ENCODE measurements at places on chromosomes 11 and 22.

DNA sequence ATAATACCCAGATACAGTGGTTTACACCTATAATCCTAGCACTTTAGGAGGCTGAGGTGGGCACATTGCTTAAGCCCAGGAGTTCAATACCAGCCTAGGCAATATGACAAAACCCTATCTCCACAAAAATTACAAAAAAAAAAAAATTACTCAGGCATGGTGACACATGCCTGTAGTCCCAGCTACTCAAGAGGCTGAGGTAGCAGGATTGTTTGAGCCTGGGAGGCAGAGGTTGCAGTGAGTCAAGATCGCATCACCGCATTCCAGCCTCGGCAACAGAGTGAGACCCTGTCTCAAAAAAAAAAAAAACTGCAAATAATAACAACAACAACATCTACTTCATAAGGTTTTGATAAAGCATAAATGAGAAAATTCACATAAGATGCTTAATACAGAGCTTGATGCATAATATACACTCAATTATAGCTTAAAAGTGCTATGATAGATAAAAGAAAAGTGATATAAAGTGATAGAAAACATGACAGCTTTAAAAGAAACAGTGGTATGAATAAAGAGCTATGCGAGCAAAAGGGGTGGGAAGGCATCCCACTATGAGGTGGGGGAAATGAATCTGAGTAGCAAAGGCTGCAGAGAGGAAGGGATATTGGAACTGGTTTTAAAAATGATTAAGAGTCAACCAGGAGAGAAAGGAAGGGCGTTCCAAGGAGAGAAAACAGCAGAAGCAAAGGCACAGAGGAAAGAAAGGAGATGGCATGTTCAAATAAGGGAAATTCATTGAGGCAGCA, 197.6 kb downstream of the KIF18A start:
- DNase-seq: no peak

- DNase-seq: peak; percentile 55
Measured at GRCh38 chr11:30346068-30346688, 23.3 kb downstream of the ARL14EP start.

- DNase-seq: no peak
Measured at GRCh38 chr11:87477321-87477720, 439.6 kb downstream of the TMEM135 start.

DNA sequence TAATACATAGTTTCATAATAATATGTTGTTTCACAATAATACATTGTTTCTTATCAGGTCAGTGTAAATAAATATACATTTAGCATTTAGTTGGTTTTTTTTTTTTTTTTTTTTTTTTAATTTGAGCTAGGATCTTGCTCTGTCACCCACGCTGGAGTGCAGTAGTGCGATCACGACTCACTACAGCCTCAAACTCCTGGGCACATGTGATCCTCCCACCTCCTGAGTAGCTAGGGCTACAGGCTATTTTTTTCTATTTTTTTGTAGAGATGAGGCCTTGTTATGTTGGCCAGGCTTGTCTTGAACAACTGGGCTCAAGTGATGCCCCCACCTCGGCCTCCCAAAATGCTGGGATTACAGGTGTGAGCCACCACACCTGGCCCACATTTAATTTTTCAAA, 43.5 kb downstream of the MIAT start:
- DNase-seq: no peak

- no peak for DNase-seq
Measured at GRCh38 chr11:64880240-64881001, 2.0 kb upstream of the EHD1 start.

DNA sequence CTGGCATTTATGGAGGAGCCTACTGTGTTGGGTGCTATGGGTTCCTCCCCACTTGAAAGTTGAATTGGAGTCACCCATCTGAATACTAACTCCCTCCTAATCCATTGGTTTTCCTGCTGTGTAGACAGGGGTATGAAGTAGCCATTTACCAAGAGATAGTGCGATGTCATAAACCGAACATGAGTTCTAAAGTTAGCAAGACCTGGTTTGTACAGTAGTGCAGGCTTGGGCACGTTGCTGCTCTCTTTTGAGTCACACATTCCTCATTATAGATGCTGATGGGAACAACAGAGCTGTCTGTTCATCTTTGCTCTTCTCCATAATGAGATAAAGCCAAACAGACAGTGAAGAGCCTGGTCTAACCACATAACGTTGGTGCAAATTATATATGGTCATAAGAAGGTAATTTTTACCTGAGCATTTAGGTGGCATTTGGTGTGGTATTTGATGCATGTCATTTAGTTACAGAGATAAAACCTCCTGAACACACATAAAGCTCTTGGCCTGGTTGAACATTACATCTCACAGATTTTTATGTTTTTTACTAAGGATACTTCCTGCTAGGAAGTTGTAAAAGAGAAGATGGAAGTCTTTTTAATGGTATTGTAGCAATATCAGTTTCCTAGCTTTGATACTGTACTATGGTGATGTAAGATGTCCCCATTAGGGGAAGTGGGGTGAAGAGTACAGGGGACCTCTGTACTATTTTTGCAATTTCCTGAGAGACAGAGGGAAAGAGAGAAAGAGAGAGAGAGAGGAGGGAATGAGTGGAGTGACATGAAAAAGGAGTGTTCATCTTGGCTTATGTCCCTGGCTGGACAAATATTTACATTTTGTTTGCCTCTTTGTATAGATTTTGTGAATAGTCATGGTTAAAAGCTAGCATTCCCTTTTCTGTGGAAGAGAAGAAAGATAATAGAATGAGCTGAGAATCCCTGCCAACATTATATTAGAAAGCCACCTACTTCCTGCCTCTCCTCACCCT, 27.9 kb downstream of the GRAP2 start:
- no peak for DNase-seq

DNA sequence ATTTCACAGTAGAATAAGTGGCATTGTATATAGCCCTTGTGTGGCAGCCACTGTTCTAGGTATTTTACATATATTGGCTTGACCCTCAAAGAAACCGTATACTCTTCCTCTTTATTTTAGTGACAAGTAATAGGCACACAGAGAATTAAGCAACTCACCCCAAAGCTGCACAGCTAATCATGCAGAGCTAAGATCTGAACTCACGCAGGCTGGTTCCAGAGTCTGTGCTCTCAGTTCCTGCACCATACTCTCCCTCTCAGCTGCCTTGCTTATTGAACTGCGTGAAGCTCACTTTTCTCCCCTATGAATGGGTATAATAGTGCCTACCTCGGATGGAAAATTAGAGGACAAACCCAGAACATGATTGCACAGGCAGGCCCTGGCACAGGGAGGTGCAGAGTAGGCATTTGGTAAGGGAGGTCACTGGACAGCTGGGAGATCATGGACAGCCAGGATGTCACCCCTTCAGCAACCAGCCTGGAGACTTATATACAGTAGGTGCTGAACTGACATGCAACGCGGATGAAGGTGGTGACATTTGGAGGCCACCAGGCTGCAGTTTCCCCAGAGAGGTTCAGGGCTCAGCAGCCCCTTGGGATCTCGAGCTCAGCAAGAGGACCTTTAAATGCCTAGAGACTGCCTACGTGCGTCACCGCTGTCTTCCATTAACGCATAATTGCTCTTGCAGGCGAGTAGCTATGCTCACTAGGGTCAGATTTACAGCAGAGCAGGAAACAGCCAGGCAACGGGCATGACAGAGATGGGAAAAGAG, 78.4 kb upstream of the TP53I11 start:
- no peak for DNase-seq

GRCh38 chr22:46042786-46043185, 65.8 kb upstream of the WNT7B start:
- no peak for DNase-seq

DNA sequence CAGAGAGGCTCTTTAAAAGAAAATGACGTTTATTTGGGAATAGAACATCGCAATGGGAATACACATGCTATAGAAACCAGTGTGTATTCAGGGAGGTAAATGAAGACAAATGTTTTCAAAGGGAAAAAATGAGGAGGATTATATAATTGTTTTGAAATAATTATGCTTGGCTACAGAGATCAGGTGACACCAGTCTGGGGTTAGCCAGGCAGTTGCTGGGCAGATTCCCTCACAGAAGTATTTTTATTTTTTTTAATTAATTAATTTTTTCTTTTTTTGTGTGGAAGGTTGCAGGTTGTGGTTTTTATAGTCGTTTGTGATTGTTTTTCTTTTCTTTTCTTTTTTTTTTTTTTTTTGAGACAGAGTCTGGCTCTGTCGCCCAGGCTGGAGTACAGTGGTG, 5.6 kb upstream of the STARD10 start:
- DNase-seq: no peak

GRCh38 chr11:119100994-119101758, 477 bp downstream of the DPAGT1 start:
- no peak for DNase-seq

DNA sequence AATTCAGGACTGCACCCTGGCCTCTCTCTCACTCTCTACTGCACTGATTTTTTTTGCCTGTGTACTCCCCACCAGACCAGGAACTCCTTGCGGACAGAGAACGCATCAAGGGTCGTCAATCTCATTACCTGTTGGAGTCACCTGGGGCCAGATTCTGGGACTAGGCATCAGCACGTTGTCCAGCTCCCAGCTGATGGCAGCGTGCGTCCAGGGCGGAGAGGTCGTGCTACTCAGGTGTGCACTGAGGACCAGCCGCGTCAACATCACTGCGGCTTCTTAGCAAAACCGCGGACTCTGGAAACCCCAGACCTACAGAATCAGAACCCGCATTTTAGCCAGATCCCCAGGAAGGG, 13.1 kb downstream of the KCNJ5 start:
- DNase-seq: no peak

- DNase-seq: no peak
Measured at GRCh38 chr11:2592559-2593392, 107.0 kb downstream of the KCNQ1OT1 start.

GRCh38 chr22:43377896-43378704, 33.7 kb upstream of the MPPED1 start:
- no peak for DNase-seq

GRCh38 chr22:43824724-43825420, 12.8 kb upstream of the EFCAB6 start:
- peak; percentile 54 for DNase-seq

GRCh38 chr11:866481-866880, 23.8 kb downstream of the TSPAN4 start:
- DNase-seq: no peak

- DNase-seq: no peak
Measured at GRCh38 chr11:31246451-31247165, 122.9 kb downstream of the DCDC1 start.

DNA sequence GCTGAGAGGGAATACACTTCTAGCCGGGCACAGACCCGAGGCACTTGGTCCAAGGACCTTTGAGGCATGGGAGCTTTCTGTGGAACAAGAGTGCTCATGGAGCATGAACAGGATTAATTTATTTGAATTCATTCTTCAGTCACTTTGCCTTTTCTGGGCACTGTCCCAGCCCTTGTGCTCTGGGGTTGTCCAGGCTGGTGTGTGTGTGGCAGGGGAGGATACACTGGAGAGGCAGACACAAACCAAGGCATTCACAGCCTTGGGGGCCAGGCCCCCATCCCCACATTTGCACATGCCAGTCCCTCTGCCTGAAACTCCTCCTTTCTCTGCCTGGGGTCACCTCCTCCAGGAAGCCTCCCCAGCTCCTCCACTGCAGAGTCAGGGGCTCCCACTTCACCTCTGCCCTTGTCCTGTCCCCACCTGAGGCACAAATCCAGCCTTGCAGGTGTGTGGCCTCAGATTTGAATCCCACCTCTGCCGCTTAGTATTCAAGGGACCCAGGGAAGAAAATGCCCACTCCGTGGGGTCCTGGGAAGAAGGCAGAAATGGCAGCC, 55.5 kb downstream of the MYO7A start:
- no peak for DNase-seq

- no peak for DNase-seq
Measured at GRCh38 chr11:115803073-115803740, 299.0 kb upstream of the CADM1 start.

GRCh38 chr22:40703736-40704135, 24.5 kb downstream of the MCHR1 start:
- DNase-seq: no peak

GRCh38 chr11:112670806-112671570, 290.2 kb upstream of the NCAM1 start:
- DNase-seq: peak; percentile 39

- no peak for DNase-seq
Measured at GRCh38 chr11:122028545-122028944, 87.5 kb downstream of the BLID start.

GRCh38 chr11:9187616-9188015, 77.5 kb downstream of the DENND5A start:
- no peak for DNase-seq
